ENCODE measurements at places on chromosomes 3 and 15.

GRCh38 chr3:15646851-15647511, 45.4 kb downstream of the BTD start:
- DNase-seq, result no peak

DNA sequence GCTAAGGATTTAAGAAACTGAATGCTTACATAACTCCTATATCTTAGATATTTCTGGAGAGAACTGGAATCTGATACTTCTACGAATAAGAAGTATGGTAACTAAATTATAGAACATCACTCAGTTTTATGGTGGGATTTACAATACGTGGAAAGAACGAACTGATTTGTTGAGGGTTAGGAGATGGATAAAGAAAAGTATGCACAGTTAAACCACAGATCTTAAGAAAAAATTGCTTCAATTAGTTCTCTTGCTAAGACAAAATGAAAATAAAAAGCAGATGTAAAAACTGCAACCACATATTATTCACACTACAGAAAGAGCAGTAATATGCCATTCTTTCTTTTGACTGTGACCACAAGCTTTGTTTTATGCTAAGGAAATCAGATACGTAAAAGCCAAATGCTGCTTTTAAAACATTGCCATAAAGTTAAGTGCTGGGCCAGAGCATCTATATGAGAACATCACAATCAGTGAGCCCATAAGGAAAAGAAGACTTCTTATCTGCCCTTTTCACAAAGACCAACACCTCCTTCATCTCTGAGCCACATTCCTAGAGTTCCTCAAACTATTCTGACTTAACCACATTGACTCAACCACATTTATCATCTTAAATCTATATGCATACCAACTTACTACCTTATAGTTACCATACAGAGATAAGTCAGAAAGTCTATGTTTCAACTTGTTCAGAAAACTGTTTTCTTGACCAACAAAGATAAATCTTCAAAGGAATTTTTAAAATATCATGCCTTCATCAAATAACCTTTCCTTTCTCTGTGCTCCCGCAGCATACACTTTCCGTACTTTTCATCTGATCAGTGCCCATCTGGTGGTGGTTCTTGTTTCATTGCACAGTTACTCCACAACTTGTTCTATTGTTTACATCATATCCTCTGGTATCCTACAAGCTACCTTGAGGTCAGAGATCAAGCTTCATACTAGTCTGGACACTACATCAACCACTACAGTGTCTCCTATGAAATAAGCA, 61.7 kb downstream of the FSIP1 start:
- no peak for DNase-seq

GRCh38 chr15:50531766-50532165, 14.7 kb downstream of the USP50 start:
- no peak for DNase-seq

DNA sequence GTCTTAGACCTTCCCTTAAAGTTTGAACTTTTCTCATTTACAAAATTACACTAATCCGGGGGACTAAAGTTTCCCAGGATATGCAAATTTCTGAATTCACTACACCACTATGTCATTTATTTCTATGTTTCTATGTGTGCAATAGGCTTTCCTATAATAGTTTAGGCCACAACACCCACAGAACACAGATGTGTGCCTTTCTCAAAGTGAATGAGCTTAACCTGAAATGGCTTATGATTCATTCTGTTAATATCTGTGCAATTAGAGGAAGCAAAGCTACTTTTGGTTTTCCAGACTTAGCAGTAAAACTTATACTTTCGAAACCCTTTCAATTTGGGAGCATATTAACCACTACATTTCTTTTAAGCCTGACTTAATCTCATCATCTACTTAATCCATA, 748.1 kb downstream of the GBE1 start:
- no peak for DNase-seq

- DNase-seq, result no peak
Measured at GRCh38 chr3:193897731-193898180, 238.2 kb upstream of the HES1 start.

- DNase-seq, result no peak
Measured at GRCh38 chr3:188449421-188449820, 295.5 kb downstream of the LPP start.

GRCh38 chr15:69637818-69638217, 185.2 kb downstream of the RPLP1 start:
- DNase-seq, result no peak

DNA sequence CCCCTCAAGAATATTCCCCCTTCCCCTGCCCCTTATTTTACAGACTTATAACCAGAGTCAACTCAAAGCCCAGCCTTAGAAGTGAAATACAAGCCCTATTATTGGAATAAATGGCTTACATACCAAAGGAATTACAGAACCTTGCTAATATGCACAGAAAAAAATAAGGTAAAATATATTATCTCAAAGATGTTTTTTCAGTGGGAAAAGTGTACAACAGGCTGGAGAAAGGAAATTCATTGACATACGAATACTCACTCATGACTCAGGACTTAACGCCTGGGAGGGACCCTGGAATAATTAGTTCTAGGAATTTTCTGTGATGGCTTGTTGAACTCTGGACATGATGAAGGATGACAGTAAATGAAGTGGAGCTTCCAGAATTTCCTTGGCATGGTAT, 27.0 kb downstream of the ARL14 start:
- DNase-seq, result no peak

GRCh38 chr15:33146051-33146450, 48.5 kb downstream of the FMN1 start:
- no peak for DNase-seq

- no peak for DNase-seq
Measured at GRCh38 chr3:73070675-73071575, 9.5 kb downstream of the EBLN2 start.

GRCh38 chr3:61315871-61316270, 64.6 kb upstream of the FHIT start:
- DNase-seq, result no peak

DNA sequence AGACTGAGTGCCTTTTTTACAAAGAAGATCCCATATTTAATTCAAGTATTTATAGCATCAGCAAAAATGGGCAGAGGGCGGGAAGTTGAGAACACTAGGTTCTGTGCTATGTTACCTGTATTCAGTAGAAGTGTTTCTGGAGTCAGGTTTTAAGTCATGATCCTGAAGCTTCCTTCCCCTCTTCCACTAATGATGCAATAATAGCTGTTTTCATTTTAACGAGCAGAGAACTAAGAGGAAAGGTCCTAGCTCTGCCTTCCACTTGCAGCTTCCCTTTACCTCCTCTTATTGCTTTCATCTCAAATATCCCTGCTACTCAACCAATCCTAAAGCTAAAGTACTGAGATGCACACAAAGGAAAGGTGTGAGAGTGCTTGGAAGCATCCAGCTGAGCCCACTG, 16.9 kb upstream of the TMOD3 start:
- no peak for DNase-seq

DNA sequence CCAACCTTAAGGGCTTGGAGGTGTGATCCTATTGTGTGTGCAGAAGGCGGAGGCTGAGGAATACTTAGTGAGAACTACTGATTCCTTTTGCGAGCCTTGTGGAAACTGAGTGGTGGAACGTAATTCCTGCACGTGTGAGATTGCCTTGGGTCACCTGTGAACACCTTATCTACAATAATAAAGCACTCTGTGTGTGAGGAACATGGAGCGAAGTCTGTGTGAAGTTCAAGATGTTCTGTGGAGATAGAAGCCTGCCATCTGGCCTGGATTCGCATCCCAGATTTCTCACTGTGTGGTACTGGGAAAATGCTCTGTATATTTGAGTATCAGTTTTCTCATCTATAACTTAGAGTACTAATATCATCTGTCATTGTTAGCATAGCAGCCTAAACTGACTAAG, 179.5 kb upstream of the PDZRN3 start:
- no peak for DNase-seq

- no peak for DNase-seq
Measured at GRCh38 chr15:83776986-83777385, 123.1 kb downstream of the ADAMTSL3 start.
